ENCODE measurements at places on chromosomes 6 and 20.

- no peak for DNase-seq
These were observed 34.0 kb downstream of the ELOVL4 start for GRCh38 chr6:79913369-79913768.

DNA sequence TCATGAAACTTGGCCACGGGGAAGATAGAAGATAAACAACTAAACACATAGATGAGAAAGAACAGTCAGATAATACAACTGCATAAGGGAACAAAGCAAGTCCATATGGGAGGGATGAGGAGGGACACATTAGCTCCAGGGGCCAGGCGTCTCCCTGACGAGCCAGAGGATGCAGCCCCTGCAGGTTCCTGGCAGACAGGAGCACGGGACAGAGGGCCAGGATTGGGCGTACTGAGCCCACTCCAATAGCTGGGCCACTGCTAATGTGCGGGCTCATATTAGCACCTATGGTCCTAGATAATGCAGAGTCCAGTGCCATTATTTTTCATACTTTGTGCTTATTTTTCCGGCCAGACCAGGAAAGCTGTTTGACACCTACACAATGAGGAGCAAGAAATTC, 182.9 kb downstream of the ANKRD60 start:
- DNase-seq: no peak

GRCh38 chr6:118844915-118845314, 49.0 kb upstream of the ASF1A start:
- DNase-seq: no peak

DNA sequence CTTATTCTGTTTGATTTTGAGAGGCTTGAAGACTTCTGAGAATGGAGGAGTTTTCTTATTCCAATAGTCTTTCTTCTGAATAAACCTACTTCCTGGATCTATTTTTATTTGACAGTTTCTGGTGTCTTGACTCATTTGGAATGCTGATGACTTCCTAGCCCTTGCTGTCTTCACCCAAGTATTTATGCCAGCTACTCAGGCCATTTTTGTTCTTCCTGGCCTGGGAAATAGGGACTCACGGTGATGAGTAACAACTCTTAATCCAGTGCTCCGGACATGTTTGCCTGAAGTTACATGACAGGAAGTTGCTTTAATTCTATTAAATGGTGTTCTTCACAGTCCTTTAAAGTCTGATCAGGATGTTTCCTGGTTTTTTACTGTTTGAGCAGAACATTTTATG, 272.1 kb upstream of the EYS start:
- DNase-seq: no peak

DNA sequence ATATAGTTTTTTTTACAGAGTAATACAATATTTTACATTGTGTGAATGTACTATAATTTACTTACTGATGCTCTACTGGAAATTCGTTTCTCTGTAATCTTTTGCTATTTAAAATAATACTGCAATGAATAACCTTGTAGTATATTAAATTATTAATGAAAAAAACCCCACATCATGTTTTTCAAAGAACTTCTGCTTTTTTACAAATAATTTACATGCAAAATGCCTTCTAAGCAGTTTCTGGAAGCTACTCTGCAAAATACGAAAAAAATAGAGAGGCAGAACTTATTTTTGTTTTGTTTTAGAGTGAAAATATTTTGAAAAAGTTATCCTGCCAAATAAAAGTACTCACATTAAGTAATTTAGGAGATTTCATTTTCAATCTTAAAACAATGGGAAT, 165.8 kb upstream of the SIM1 start:
- no peak for DNase-seq

GRCh38 chr20:58019027-58019849, 209.2 kb downstream of the ANKRD60 start:
- DNase-seq: no peak

DNA sequence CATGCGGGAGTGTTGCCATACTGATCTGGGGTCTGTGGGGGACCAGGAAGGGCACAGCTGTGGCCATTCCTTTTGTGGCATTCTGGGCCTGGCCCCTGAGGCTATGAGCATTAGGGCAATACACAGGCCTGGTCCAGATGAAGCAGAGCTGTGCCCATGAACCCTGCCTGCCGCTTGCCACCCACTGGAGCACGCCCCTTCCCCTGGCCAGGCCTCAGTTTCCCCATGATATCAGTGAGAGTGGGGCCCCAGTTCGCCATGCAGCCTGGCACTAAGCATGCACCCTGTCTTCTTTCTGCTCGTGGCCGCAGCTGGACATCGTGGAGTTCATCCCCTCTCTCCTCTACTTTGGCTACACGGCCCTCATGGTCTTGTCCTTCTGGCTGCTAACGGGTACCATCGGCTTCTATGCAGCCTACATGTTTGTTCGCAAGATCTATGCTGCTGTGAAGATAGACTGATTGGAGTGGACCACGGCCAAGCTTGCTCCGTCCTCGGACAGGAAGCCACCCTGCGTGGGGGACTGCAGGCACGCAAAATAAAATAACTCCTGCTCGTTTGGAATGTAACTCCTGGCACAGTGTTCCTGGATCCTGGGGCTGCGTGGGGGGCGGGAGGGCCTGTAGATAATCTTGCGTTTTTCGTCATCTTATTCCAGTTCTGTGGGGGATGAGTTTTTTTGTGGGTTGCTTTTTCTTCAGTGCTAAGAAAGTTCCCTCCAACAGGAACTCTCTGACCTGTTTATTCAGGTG, 42.4 kb downstream of the PLAGL2 start:
- no peak for DNase-seq

Measured in SK-N-MC (cell line).